Activated T-helper 2 cell treated with anti-CD3 and anti-CD28 coated beads, Interferon-gamma antibody, Interleukin-2, Interleukin-4, amounts not matched to agents 10 μg/mL and 5 μg/mL and 100 μg/mL, durations not matched to agents 14 hours and 24 hours and 36 hours (primary cell): ENCODE measurements at places on chromosomes 7 and 10. TPM values are rescaled to one million over a fixed set of nuclear protein-coding genes. Genes with fewer than 3 reads are reported as not detected.

AZGP1 gene
- not detected in 2 replicates for total RNA-seq

ZNRF2 gene
- 10.2 and 10.4 TPM in 2 replicates for total RNA-seq

ZNF727 gene
- total RNA-seq: 0.11 and 0.18 TPM in 2 replicates

SPDYE2 gene
- total RNA-seq: not detected in 2 replicates

CTAGE8 gene
- 1.2 and 2.1 TPM in 2 replicates for total RNA-seq

AVL9 gene
- 40.8 and 43.9 TPM in 2 replicates for total RNA-seq

CREM gene
- 189 and 190 TPM in 2 replicates for total RNA-seq

GJC3 gene
- total RNA-seq: 0.21 TPM in 1 of 2 replicates, not detected in the other

SLC13A1 gene
- total RNA-seq: not detected in 2 replicates

MRC1 gene
- total RNA-seq: not detected in 2 replicates

LRRC18 gene
- total RNA-seq: not detected in 2 replicates

OPN1SW gene
- not detected in 2 replicates for total RNA-seq

UTF1 gene
- 0.16 and 0.28 TPM in 2 replicates for total RNA-seq

TFR2 gene
- 16.7 and 19.7 TPM in 2 replicates for total RNA-seq

SHLD2 gene
- total RNA-seq: 39.9 and 41.7 TPM in 2 replicates

UNCX gene
- not detected in 2 replicates for total RNA-seq

EGR2 gene
- 126 and 137 TPM in 2 replicates for total RNA-seq

SPACDR gene
- 3.2 and 4.5 TPM in 2 replicates for total RNA-seq

CPN1 gene
- not detected in 2 replicates for total RNA-seq

GLI3 gene
- total RNA-seq: not detected in 2 replicates

NSUN5 gene
- 58.3 and 63.2 TPM in 2 replicates for total RNA-seq

CASTOR2 gene
- 5.7 and 7.1 TPM in 2 replicates for total RNA-seq

AKR1C1 gene
- 0.97 and 1.3 TPM in 2 replicates for total RNA-seq

TCF7L2 gene
- 0.52 and 0.76 TPM in 2 replicates for total RNA-seq

OR2A7 gene
- total RNA-seq: 2.2 and 2.5 TPM in 2 replicates

TMEM236 gene
- 0.07 TPM in 1 of 2 replicates, not detected in the other for total RNA-seq

ACTR3C gene
- 7.0 and 7.9 TPM in 2 replicates for total RNA-seq

OR2A25 gene
- total RNA-seq: not detected in 2 replicates

SKAP2 gene
- total RNA-seq: 8.2 and 9.2 TPM in 2 replicates

SHH gene
- total RNA-seq: 0.07 and 0.14 TPM in 2 replicates

ATOH7 gene
- total RNA-seq: not detected in 2 replicates

PIP gene
- not detected in 2 replicates for total RNA-seq

HTRA1 gene
- not detected in 2 replicates for total RNA-seq

CNPY1 gene
- total RNA-seq: not detected in 2 replicates

CCDC146 gene
- 2.7 and 2.9 TPM in 2 replicates for total RNA-seq

HOXA4 gene
- total RNA-seq: not detected in 2 replicates

ASAH2 gene
- 1.7 TPM in 2 replicates for total RNA-seq

PPP1R9A gene
- not detected in 2 replicates for total RNA-seq

HOXA5 gene
- total RNA-seq: not detected in 2 replicates

MKX gene
- not detected in 2 replicates for total RNA-seq

BTBD16 gene
- not detected in 2 replicates for total RNA-seq

ANKRD7 gene
- not detected in 2 replicates for total RNA-seq

HMX3 gene
- not detected in 2 replicates for total RNA-seq

GNB2 gene
- 221 and 224 TPM in 2 replicates for total RNA-seq

AIMP2 gene
- 73.4 and 82.9 TPM in 2 replicates for total RNA-seq

NAT16 gene
- not detected in 2 replicates for total RNA-seq

RNF32 gene
- total RNA-seq: 2.9 and 3.4 TPM in 2 replicates

PTPRE gene
- total RNA-seq: 16.8 and 17.0 TPM in 2 replicates

BLNK gene
- not detected in 2 replicates for total RNA-seq

PARD3 gene
- 1.4 and 2.0 TPM in 2 replicates for total RNA-seq

PCLO gene
- not detected in 2 replicates for total RNA-seq

PNLIPRP1 gene
- not detected in 2 replicates for total RNA-seq

CCDC3 gene
- 0.09 and 0.11 TPM in 2 replicates for total RNA-seq

TAS2R5 gene
- 0.60 and 0.62 TPM in 2 replicates for total RNA-seq

HGF gene
- not detected in 2 replicates for total RNA-seq

RPP38 gene
- 19.4 and 20.3 TPM in 2 replicates for total RNA-seq
